ENCODE measurements at places on chromosomes 3 and 15.

DNA sequence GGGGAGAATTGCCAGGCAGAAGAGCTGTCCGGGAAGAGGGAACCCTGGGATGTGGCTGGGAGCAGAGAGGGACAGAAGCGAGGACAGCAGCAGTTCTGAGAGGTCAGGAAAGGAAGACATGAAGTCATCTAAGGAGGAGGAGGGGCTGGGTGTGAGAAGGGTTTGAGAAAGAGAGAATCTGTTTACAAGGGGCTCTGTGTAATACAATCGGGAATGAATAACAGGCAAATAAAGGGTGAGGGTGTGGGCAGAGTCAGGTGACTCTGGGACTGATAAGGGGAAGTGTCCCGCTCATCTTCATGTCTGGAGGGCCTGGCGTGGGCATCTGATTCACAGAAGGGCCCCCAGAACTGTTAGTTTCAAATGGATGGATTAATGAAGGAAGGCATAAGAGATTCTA lies 191.3 kb downstream of the XXYLT1 start:
- no peak for DNase-seq

- no peak for DNase-seq
Observed at GRCh38 chr3:125194061-125194848, 18.3 kb downstream of the SLC12A8 start.

DNA sequence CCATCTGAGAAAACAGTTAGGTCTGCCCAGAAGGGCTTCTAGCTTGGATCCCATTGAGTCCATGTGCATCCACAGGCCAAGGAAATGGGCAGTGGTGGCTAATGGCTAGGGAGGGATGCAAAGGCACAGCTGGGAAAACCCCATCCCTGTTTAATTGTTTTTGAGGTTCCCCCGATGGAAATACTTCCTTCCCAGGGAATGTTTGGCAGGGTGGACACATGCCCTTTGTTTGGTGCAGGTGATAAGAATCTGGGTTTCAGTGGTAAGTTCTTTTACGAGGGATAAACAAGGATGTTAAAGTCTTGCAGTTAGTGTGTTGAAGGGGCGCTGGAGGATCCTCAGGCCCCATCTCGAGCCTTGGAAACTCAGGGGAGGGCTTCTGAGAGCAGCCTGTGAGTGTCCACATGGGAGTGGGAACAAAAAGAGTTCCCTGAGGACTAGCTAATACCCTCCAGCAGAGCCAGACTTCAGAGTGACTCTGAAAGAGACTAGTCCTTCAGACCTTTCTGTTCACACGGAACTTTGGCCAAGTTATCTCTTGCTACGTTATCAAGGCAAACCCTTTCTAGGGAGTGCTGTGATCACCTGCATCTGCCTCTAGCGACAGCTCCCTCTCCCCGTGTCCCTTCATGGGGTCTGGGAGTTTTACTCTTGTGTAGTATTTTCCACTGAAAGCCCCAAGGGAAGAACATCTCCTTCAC lies 17.4 kb downstream of the PTPRG start:
- DNase-seq, result no peak

GRCh38 chr15:58386641-58387040 lies 45.1 kb upstream of the LIPC start:
- no peak for DNase-seq

DNA sequence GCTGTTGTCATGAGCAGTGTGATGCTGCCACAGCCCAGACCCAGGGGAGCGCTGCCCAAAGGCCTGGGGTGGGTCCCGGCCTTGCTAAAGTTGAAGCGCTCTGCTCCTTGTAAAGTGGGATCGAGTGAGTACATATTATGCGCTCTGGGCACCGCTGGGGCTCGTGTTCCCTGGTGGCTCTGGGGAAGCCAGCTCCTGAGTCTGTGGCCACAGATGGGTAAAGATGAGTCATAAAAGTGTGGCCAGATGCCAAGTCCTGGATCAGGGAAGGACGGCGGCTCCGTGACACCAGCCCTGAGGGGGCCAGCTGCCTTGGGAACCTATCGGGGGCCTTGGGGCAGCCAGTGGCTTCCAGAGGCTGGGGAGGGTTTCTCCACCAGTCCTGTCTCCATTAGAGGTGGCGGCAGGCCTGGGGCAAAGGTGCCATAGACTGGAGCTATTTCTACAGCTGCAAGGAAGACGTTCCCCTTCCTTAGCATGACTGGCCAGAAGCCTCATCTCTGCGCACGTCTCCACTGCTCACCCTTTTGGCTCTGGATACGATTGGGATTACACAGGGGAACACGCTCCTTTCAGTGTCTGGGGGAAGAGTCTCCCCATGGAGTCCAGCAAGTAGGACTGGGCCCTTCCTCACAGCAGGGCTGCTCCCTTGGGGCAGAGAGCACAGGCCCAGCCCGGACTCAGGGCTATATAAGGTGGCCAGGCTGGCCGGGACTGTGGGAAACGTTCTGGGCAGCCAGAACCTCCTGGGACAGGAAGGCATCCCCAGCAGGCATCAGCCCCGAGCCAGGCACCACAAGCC lies 1.2 kb upstream of the ITIH4 start:
- no peak for DNase-seq

DNA sequence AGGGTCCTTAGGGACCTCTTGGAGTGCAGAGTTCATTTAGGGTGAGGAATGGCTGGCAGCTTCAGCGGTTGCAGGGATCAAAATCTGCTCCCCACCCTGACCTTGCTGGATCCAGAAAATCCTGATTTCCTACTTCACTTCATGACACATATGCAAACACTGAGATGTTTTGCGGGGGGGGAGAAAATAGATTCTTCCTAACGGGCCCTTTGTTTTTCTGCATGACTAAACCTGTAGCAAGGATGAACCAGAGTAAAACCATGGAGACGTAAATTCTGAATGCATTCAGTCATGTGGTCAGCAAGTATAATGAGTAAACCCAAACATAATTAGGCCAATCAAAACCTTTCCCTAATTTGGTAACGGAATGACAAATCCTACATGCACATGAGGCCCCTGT lies 20.0 kb upstream of the RBP1 start:
- DNase-seq, result no peak

DNA sequence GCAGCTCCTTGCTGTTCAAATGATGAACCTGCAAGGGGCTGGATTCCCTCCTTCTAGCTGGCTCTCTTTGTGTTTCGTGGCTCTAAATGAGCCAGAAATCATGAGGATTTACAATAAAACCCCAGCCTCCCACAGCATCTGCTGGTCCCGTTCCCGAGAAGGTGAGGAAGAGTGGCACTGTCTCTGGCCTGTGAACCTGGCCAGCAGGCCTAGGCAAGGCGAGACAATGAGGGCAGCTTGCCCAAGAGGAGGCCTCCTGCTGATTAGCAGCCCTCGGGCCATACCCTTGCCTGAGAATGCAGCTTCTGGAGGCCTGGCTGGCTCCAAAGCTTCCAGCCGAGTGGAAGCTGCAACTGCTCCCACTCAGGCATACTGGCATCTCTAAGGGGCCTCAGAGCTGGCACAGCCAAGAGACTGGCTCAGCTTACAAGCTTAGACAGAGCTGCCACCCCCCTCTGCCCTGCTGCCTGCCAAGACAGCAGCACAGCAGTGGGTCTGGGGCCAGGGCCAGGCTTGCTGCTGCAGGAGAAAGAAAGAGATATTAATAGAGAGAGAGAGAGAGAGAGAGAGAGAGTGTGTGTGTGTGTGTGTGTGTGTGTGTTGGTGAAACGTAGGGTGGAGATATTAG lies 76.5 kb downstream of the HMG20A start:
- DNase-seq, result no peak

- no peak for DNase-seq
Observed at GRCh38 chr15:66211670-66212562, 41.6 kb downstream of the MEGF11 start.

DNA sequence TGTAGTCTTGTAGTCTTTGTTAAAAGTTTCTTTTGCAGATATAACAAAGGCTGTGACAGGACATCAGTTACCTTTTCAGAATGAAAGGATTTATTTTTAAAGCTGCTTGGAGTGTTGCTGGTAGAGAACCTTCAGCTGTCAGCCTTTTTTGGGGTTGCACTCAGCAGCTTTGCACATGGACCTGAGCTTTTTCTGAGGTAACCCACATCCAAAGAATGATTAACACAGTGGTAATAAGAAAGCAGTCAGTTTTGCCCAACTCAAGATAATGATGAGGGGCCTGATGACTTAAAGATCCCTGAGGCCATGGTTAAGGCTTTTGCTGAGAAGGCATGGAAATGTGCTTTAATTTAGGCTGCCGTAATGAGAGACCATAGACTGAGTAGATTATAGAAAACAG lies 1042.7 kb downstream of the PLOD2 start:
- no peak for DNase-seq

DNA sequence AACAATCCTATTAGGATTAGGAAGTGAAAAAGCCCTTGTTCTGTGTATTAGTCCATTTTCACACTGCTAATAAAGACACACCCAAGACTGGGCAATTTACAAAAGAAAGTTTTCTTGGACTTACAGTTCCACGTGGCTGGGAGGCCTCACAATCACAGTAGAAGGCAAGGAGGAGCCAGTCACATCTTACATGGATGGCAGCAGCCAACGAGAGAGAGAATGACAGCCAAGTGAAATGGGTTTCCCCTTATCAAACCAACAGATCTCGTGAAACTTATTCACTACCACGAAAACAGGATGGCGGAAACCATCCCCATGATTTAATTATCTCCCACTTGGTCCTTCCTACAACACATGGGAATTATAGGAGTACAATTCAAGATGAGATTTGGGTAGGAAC lies 248.2 kb upstream of the KCNMB2 start:
- DNase-seq, result no peak

- DNase-seq, result no peak
Observed at GRCh38 chr3:181622365-181622764, 89.4 kb upstream of the SOX2 start.

GRCh38 chr15:87944050-87944449 lies 312.5 kb downstream of the NTRK3 start:
- DNase-seq, result no peak

DNA sequence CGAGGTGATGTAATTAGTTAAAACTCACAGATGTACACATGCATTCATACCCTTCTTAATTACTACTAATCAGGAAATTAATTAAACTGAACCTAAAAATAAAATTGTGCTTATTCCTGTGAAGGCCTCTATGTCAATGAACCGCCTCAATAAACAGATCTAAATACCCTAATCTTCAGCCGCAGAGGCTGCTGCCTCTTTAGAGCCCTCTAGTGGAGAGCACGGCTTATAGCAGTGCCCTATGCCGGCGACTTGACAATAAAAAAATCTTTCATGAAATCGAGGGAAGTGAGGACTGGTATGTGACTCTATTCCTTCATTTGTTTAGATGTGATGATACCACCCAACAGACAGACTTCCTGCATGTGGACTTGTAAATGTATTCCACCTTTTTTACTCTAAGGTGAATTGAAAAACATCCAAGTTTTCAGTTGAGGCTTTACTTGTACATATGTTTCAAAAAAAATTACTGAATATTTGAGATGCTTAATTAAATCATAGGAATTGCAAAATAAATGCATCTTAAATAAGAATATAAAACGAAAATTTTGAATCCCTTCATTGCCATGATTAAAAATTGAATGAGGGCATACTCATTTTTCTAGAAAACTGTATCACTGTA lies 8.3 kb upstream of the EPHA3 start:
- no peak for DNase-seq

DNA sequence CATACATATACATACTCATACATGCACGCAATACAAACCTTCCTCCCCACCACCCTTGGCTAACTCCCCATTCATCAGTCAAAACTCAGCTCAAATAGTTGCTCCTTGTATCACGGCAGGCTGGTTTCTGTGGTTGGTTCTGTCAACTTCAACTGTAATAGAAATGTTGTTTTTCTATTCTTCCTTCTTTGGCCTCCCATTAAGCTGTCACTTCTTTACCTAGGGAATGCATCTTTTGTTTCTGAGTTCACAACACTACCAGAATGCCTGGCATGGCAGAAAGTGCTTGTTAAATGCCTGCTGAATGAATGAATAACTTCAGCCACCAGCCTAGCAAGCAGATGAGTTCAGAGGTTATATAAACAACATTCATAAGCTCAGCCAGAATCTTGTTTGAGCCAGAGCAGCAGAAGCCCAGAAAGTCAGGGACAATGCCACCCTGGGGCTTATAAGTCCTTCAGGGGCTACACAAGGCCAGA lies 63.1 kb downstream of the B3GALNT1 start:
- no peak for DNase-seq

GRCh38 chr3:79111375-79112052 lies 656.3 kb downstream of the ROBO1 start:
- DNase-seq, result no peak

- DNase-seq, result no peak
Observed at GRCh38 chr3:100546020-100546744, 53.8 kb downstream of the TMEM45A start.

GRCh38 chr3:8868996-8869395 lies 94.3 kb downstream of the RAD18 start:
- DNase-seq, result no peak

DNA sequence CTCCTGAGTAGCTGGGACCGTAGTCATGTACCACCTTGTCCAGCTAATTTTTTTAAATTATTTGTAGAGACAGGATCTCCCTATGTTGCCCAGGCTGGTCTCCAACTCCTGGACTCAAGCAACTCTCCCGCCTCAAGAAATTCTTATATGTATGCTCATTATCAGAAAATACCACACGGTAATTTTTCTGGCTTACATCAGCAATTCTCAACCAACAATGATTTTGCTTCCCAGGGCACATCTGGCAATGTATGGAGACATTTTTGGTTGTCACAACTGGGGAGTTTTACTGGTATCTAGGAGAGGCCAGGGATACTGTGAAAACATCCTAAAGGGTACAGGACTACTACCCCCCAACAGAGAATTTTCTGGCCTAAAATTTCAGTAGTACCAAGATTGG lies 10.8 kb downstream of the SRP14 start:
- DNase-seq, result no peak

GRCh38 chr3:174957551-174958001 lies 98.4 kb downstream of the NAALADL2 start:
- DNase-seq, result no peak

GRCh38 chr3:137787529-137787928 lies 23.4 kb downstream of the SOX14 start:
- DNase-seq, result no peak

DNA sequence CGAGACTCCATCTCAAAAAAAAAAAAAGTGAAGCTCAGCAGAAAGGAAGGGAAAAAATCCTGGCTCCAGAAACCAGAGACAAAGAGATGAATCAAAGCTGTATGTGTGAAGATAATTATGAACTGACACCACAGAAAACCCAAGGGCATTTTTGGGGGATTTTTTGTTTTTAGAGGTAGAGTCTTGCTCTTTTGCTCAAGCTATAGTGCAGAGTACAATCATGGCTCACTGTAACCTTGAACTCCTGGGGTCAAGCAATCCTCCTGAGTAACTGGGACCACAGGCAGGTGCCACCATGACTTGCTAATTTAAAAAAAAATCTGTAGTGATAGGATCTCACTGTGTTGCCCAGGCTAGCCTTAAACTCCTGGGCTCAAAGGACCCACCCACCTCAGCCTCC lies 22.8 kb downstream of the HCLS1 start:
- DNase-seq, result no peak

GRCh38 chr3:154148541-154148940 lies 27.4 kb downstream of the ARHGEF26 start:
- no peak for DNase-seq

GRCh38 chr3:16205156-16205870 lies 30.8 kb downstream of the GALNT15 start:
- no peak for DNase-seq

GRCh38 chr15:64640146-64640871 lies 135.1 kb downstream of the RBPMS2 start:
- no peak for DNase-seq
